ENCODE measurements at places on chromosomes 12 and 14. TPM values are rescaled to one million over a fixed set of nuclear protein-coding genes. Genes with fewer than 3 reads are reported as not detected.

- DNase-seq = peak; percentile 70
- peaks cover 26% of the 10 kb centered on the region for H3K27me3 ChIP-seq
- H3K27ac ChIP-seq = no peak overlapping the region
- no peak overlapping the region for H3K4me3 ChIP-seq
- peaks cover 5% of the 10 kb centered on the region for H3K4me1 ChIP-seq
Measured at GRCh38 chr12:52313461-52313860, 7.7 kb downstream of the KRT83 start.

- H3K36me3 ChIP-seq = no peaks in the 10 kb centered on the region
- H3K27me3 ChIP-seq = no peaks in the 10 kb centered on the region
- no peaks in the 10 kb centered on the region for H3K4me1 ChIP-seq
- no peak for DNase-seq
Measured at GRCh38 chr12:23722655-23723054, 226.8 kb downstream of the SOX5 start.

DNA sequence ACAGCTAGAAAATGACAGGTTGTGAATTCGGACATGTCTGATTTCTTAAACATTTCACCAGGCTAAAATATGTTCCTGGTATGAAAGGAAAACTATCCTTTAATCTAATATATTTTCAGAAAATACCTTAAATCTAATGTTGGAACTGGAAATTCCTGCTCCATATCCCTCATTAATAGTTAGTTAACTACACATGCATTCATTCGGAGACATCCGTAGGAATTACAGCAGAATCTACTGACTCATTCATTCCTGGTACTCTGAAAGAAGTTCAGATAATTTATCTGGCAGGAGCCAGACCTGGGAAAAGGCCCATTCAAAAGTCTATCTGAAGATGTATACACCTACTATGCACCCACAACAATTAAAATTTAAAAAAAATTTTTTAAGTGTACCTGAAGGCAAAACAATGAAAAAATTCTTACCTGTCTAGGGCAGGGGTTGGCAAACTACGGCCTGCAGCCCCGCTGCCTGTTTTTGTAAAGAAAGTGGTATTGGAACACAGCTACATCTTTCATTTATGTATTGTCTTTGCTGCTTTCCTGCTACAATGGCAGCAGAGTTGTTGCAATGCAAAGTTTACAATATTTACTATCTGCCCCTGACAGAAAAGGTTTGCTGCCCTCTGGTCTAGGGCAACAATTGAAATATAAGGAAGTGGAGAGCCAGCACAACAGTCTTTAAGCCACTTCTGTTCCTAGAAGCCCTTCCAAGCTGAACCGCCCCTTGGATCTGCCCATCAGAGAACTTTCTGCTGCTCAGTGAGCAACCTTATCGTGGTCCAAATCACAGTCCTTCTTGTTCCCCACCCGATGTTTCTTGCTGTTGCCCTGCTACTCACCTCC, 17.9 kb upstream of the NFYB start:
- no peak overlapping the region for H3K27ac ChIP-seq
- no peaks in the 10 kb centered on the region for H3K36me3 ChIP-seq
- H3K27me3 ChIP-seq = peaks cover 5% of the 10 kb centered on the region
- H3K4me1 ChIP-seq = no peaks in the 10 kb centered on the region
- no peak for DNase-seq

DNA sequence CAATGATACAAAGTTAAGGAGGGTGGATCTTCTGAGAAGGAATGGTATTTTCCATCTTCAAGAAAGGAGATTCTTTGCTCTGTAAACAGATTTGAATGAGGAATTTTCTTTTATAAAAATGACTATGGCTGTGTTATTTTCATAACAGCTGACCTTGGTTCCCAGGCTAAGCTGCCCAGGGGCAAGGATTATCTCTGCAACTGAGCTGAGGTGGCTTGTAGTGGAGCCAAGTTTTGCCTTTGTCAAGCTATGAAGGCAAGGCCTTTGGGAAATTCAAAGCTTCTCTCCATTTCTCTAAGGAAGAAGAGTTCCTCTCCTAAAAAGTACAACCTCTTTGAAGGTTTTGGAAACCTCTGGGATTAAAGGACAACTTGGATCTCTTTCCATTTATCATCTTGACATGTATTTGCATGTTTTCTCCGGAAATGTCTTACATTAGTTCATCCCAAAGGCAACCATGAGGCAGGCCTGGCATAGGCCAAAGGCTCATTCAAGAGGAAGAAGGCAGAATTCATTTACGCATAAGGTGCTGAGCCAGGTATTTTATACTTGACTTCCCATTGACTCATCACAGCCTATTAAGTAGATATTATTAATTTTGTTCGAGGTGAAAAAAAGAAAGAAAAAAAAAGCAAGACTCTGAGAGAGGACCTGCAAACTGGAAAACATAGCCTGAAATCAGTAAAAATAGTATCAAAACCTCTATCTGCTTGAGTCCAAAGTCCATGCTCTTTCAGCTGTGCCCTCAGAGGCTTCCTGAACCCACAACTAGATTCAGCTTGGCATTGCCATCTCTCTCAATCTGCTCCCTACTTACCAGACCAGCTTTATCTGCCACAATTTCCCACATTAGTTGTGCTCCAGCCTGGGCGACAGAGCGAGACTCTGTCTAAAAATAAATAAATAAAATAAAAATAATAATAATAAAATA, 24.0 kb upstream of the CKAP4 start:
- no peak for DNase-seq
- H3K4me3 ChIP-seq = no peak overlapping the region
- H3K36me3 ChIP-seq = no peaks in the 10 kb centered on the region
- no peak overlapping the region for H3K27ac ChIP-seq
- H3K27me3 ChIP-seq = no peaks in the 10 kb centered on the region
- H3K4me1 ChIP-seq = no peaks in the 10 kb centered on the region

GRCh38 chr12:117084405-117085317, 14.6 kb downstream of the TESC start:
- H3K4me1 ChIP-seq = no peaks in the 10 kb centered on the region
- no peak overlapping the region for H3K27ac ChIP-seq
- H3K4me3 ChIP-seq = no peak overlapping the region
- H3K27me3 ChIP-seq = peaks cover 23% of the 10 kb centered on the region

DNA sequence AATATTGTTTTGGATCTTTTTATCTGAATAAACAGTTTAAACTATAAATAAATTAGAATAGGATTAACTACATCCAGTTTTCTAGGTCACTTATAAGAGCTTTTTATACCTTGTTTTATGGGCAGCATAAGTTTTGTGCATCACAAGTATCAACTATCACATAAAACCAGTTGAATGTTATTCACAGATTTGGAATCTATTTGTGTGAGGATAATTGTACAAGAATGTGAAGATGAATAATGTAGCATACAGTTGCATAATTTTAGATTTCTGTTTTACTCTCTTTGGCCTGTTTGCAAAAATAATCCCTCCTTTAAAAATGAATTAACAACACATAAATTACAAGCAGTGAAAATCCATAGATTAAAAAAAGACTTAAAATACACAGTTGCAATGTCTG, 88.8 kb downstream of the SCFD1 start:
- no peaks in the 10 kb centered on the region for H3K27me3 ChIP-seq
- peaks cover 33% of the 10 kb centered on the region for H3K36me3 ChIP-seq
- no peak overlapping the region for H3K4me3 ChIP-seq
- no peak overlapping the region for H3K27ac ChIP-seq
- no peak for DNase-seq

DNA sequence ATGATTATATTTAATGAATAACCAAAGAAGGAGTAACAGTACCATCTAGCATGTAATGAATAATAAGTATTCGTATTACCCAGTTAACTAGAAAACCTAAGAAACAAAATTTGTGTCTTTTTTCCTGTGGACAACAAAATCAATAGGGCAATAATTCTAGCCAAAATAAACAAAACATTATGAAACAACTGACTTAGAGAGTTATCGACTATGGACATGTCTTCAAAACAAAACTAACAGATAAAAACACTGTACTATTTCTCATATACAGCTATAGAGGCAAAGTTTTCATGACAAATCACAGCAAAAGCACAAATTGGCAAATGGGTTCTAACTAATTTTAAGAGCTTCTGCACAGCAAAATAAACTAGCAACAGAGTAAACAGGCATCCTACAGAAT, 224.1 kb downstream of the ALX1 start:
- H3K4me1 ChIP-seq = no peaks in the 10 kb centered on the region
- no peak overlapping the region for H3K4me3 ChIP-seq
- no peak for DNase-seq
- H3K36me3 ChIP-seq = no peaks in the 10 kb centered on the region
- no peaks in the 10 kb centered on the region for H3K27me3 ChIP-seq

GRCh38 chr12:53743266-53744129, 8.3 kb downstream of the CISTR start:
- H3K36me3 ChIP-seq = no peaks in the 10 kb centered on the region
- DNase-seq = no peak
- no peak overlapping the region for H3K4me3 ChIP-seq
- no peak overlapping the region for H3K27ac ChIP-seq
- peaks cover 11% of the 10 kb centered on the region for H3K4me1 ChIP-seq
- H3K27me3 ChIP-seq = peaks cover 36% of the 10 kb centered on the region

DNA sequence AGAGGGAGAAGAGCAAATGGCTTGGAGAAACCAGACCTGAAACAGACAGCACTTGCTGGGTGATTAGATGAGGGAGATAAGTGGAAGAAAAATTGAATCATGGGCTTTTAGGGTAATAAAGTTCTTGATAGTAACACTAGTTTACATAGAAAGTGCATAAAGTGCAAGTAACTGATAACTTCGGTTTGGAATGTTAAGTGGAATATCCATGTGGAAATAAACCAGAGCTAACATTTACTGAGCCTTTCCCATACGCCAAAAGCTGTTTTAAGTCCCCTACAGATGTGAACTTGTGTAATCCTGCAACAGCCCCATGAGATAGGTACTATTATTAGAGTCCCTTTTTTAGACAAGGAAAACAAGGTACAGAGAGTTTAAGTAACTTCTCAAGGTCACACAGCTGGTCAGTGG, 77.1 kb upstream of the NUDT4 start:
- no peak overlapping the region for H3K27ac ChIP-seq
- DNase-seq = no peak
- H3K4me1 ChIP-seq = peaks cover 8% of the 10 kb centered on the region
- H3K36me3 ChIP-seq = no peaks in the 10 kb centered on the region
- no peaks in the 10 kb centered on the region for H3K27me3 ChIP-seq
- H3K4me3 ChIP-seq = no peak overlapping the region

DNA sequence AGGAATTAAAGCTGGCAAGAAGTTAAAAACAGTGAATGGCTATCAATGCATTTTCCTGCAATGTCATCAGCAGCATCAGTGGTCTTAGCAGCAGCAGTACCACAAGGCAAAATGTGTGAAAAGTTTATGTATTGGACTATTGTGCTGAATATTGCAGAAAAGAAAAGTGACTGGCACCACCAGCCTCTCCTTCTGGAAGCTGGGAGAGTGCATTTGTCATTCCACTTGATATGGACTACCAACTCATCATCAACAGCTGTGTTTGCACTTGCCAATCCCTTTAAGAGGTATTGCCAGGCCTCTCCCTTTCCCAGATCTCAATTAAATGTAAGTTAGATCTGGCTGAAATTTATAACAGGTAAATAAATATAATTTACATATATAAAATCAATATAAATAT, 151.0 kb upstream of the GZMB start:
- H3K27me3 ChIP-seq = peaks cover 19% of the 10 kb centered on the region
- no peaks in the 10 kb centered on the region for H3K4me1 ChIP-seq
- DNase-seq = no peak
- H3K36me3 ChIP-seq = no peaks in the 10 kb centered on the region
- no peak overlapping the region for H3K4me3 ChIP-seq

- H3K4me1 ChIP-seq = no peaks in the 10 kb centered on the region
- peaks cover 44% of the 10 kb centered on the region for H3K27me3 ChIP-seq
- H3K36me3 ChIP-seq = no peaks in the 10 kb centered on the region
- no peak overlapping the region for H3K27ac ChIP-seq
Measured at GRCh38 chr12:54472494-54473262, 724 bp downstream of the GTSF1 start.

- H3K36me3 ChIP-seq = no peaks in the 10 kb centered on the region
- H3K4me1 ChIP-seq = peaks cover 35% of the 10 kb centered on the region
- peak overlapping the region; percentile 97 for H3K27ac ChIP-seq
- H3K4me3 ChIP-seq = peak overlapping the region; percentile 92
- DNase-seq = no peak
- H3K27me3 ChIP-seq = no peaks in the 10 kb centered on the region
Measured at GRCh38 chr14:85530626-85531025, 682 bp downstream of the FLRT2 start.

DNA sequence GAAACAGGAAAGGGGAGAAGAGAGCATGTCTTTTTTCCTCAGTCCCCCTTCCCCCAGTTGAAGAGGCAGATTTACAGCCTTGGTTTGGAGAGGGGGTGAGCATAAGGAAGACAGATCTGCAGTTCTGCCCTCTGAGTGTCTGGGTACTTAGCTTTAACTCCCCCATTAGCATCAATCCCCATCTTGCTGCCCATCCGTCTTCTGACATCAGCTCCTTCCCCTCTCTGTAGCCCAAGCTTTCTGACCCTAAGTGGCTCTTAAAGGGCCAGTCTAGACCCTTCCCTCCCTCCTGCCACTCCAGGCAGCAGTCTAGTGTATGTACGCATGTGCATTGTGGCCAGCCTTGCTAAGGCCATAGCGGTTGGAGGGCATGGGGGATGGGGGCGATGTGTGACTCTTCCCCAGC, 7.3 kb downstream of the GPR84 start:
- no peak overlapping the region for H3K27ac ChIP-seq
- DNase-seq = no peak
- peaks cover 27% of the 10 kb centered on the region for H3K4me1 ChIP-seq
- H3K4me3 ChIP-seq = no peak overlapping the region
- H3K27me3 ChIP-seq = no peaks in the 10 kb centered on the region

DNA sequence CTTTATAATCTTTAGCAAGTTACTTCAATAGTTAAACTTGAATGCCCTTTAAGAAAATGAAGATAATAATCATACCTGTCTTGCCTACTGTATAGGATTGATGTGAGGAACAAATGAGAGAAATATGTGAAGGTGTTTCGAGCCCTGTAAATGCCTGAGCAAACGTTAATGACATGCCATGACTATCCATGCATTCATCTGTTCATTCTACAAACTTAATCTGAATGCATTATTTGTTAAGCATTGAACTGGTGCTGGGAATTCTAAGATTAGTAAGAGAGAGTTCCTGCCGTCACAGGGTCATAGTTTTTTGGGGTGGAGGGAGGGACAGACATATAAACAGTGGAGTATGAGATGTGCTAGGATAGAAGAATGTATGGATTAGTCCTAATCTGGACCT, 111.5 kb upstream of the PRICKLE1 start:
- H3K36me3 ChIP-seq = no peaks in the 10 kb centered on the region
- H3K27me3 ChIP-seq = peaks cover 3% of the 10 kb centered on the region
- H3K4me1 ChIP-seq = peaks cover 3% of the 10 kb centered on the region
- no peak for DNase-seq
- no peak overlapping the region for H3K27ac ChIP-seq
- H3K4me3 ChIP-seq = no peak overlapping the region

Gene RNASE3
- total RNA-seq = not detected

Gene PRH2
- total RNA-seq = not detected

Gene KRT74
- total RNA-seq = not detected

Gene GLIPR1L1
- not detected for total RNA-seq

Gene PTGER2
- total RNA-seq = 2.1 TPM

Gene TMBIM6
- 385 TPM for total RNA-seq

Gene CLEC14A
- not detected for total RNA-seq

Gene IAPP
- total RNA-seq = not detected

Data from osteocyte (in vitro differentiated cells).